ENCODE measurements at places on chromosomes 1 and 21.

DNA sequence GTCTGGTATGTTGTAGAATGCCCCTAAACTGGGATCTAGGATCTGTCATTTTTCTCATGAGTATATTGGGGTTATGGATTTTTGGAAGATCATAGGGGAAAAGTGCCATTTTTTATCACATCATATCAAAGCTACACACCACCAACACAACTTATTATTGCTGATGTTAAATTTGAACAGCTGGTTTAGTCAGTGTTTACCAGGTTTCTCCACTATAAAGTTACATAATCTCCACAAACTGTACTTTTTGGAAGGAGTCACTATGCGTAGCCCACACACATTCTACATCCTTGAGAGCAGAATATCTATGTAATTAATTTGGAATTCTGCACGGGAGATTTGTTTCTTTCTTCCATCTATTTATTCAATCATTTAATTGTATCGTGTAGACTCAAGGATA lies 35.2 kb downstream of the RC3H1 start:
- no peak for DNase-seq

- no peak for DNase-seq
Measured at GRCh38 chr21:18248171-18248570, 3.5 kb downstream of the CHODL start.

DNA sequence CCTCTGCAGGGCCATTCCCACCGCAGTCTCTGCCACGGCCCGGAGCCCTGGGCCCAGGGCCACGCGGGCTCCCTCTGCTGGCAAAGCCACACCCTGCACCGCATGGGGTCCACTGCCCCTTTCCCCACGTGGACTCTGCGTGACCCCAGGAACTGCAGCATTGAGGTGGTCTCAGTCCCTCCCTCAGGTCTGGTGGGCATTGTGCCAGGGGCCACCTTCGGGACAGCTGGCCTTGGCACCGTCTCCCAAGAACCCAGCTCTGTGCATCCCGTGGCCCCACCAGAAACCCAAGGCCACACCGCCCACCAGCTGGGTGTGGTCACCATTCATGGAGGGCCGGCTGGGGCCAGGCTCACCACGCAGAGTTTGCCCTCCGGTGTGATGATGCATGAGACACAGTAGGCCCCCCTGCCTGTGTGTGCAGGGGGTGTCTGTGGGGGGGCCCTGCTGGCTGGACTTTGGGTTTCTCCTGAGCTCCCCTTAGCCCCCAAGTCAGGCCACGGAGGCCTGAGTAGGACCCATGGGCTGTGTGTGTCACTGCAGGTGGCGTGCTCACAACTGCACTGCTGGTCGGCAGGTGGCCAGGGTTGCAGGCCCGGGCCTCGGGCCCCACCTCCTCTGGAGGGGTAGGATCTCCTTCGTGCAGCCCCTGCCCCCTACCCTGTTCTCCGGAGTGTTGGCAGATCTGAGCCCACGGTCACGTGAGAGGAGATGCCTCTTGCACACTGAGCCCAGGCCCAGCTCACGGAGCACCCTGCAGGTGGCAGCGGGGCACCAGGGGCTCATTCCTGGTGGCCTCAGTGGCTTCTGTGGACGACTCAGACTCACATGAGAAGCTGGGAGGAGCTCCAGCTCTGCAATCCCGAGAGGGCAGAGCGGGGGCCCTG lies 5.8 kb downstream of the VWA1 start:
- DNase-seq: peak; percentile 30

DNA sequence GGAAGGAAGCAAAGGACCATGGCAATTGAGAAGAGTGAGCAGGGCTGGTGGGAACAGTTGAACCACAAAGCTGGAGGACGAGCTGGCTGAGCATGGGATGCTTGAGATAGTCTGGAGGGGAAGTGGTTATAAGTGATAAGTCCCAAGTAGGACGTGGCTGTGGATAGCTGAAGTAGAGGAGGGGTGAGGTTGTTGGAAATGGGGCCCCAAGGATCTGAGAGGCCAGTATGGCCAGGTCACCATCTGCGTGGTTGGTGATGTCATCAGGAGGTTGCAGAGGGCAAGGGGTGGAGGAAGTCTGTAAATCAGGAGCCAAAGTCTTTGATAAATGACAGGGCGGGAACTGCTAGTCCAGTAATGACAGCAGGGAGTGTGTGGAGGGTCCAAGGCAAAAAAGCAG lies 11.0 kb upstream of the REN start:
- no peak for DNase-seq

DNA sequence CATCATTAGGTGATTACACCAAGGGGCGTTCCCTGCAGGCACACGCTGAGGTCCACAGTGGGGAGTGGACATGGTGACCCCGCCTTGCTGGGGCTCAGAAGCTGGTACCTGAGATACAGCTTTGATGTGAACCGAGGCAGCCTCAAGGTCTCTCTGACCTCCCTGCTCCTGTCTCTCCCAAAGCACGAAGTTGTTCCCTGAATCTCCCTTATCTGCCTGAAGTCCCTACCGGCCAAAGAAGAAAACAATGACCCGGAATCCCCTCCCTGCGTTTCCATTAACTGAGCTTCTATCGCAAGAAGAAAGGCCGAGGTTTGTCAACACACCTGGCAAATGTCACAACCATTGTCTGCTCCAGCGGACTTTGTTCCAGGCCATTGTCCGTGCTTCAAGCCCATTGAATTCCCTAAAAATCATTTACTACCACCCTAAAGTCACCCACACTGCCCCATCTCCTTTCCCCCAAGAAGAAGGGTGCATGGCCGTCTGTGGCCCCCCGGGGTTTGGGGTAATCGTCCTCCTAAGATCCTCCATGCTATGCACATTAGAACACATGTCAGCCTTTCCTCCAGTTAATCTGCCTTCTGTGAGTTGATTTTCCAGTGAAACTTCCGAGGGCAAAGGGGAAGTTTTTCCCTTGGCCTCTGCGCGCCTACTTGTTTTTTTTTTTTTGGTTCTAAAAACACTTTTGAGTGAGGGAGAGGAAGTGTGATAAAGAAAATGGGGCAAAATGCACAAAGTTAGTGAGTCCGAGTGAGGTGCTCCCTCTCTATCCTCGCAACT lies 48.1 kb upstream of the COL18A1 start:
- no peak for DNase-seq

- DNase-seq: no peak
Measured at GRCh38 chr1:211518330-211519289, 26.6 kb upstream of the RD3 start.

DNA sequence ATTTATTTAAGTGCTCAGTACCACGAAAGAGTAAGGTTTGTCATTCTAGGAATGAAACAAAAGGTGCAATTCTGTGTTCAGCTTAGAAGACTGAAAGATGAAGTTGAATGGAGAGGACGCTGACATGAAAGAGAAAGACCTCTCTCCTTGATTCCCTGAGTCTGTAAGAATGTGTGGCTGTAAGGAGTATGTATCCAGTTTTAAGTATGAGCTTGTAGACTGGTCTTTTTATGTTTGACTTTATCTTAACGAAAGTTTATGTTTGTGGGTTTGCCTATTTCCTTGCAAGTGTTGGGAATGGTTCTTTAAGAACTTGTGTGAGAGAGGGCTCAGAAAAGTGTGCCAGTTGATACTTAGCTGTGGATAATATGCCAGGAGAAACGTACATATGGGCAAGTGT lies 1.4 kb downstream of the CHD1L start:
- DNase-seq: peak; percentile 52

DNA sequence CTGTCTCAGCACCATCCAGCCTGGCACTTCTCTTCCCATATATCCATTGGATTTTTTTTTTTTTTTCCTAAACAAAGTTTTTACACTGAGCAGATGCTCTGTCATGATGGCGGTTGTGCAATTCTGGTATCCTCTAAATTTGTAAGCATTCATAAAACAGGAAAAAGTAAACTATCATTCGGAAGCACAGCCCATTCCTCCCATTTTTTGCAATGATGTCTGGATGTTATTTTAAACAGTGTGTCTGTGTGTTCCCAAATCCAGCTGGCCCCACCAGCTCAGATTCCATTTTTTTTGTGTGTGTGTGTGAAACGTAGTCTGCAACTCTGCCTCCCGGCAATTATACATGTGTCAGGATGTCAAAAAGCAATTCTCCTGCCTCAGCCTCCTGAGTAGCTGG lies 33.5 kb downstream of the PDPN start:
- no peak for DNase-seq

GRCh38 chr1:232667778-232668165 lies 37.8 kb upstream of the SIPA1L2 start:
- DNase-seq: no peak

DNA sequence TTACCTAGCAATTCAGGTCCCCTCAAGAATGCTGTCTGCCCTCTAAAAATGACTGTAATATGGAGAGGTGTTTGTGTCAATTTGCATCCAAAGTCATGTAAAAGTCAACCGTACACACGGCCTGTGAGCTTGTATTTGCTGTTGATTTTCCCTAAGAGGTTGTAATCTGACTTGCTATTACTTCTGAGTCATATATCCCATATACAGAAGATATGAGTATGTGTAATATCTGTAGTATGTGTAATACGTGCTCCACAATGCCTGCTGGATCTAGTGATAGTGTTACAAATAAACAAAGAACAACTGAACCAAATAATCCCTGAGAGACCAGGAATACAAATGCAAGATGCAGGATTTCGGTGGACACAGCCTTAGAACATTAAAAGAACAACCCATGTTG lies 1.4 kb upstream of the KCNJ6 start:
- no peak for DNase-seq

- no peak for DNase-seq
Measured at GRCh38 chr1:117682372-117682771, 76.5 kb downstream of the TENT5C start.

- no peak for DNase-seq
Measured at GRCh38 chr1:81596341-81596740, 204.4 kb upstream of the ADGRL2 start.

DNA sequence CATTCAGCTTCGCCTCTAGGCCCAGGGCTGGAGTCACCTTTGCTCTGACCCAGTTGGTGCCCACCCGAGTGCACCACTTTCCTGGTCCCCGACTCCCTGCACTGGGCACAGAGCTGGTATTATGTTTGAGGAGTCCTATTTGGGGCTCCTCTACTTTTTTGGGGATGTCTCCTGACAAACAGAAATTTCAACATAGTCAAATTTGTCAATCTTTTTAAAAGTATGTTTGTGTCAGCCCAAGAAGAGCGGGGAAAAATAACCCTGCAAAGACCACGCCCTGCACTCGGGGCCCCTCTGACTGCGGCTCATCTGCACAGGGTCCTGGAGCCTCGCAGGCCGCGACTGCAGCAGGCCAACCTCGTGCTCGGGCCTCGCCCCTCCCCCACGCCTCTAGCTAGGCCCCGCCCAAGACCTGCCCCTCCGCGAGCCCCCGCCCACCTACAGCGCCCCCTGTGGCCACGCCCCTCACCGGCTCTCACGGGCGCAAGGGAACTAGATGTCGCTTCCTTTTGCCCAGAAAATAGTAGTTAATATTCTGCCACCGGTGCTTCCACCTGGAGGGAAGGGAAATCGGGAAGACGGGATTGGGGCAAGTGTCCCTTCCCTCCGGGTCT lies 11.4 kb downstream of the FAM229A start:
- DNase-seq: peak; percentile 80

DNA sequence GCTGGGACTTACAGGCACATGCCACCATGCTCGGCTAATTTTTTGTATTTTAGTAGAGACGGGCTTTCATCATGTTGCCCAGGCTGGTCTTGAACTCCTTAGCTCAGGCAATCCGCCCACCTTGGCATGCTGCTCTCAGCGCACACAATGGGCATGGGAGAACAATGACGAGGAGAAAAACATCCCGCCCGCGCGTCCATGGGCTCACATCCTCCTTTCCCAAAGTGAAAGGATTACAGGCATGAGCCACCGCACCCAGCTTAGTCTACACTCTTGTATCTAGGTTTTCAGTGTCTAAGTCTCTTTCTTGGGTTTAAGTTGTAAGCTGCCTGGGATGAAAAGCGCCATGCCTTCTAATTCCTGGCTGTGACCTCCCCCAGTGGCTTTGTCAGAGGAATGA lies 37.9 kb downstream of the CDK18 start:
- no peak for DNase-seq

Measured in Kasumi-1 (cell line).